ENCODE measurements at places on chromosomes 5 and 9.

GRCh38 chr5:82019342-82020138 lies 47.7 kb downstream of the ATG10 start:
- no peak for DNase-seq

DNA sequence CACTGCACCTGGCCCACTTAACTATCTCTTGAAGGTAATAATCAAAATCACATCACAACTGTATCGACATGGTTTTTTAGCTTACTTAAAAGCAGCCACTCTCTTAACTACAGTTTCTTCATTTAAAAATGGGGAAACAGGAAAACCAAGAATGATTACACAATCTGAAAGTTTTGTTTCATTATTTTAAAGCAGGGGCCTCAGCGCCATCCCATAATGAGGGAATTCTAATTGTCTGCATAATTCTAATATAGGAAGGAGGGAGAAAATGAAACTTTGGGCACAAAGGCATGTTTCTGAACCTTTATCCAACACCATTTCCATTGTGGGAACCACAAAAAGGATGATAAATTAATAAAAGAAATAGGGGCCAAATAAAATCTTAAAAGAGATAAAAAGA lies 7.6 kb downstream of the HACD4 start:
- no peak for DNase-seq

- DNase-seq = no peak
Measured at GRCh38 chr5:91296674-91297143, 86.4 kb downstream of the ARRDC3 start.

DNA sequence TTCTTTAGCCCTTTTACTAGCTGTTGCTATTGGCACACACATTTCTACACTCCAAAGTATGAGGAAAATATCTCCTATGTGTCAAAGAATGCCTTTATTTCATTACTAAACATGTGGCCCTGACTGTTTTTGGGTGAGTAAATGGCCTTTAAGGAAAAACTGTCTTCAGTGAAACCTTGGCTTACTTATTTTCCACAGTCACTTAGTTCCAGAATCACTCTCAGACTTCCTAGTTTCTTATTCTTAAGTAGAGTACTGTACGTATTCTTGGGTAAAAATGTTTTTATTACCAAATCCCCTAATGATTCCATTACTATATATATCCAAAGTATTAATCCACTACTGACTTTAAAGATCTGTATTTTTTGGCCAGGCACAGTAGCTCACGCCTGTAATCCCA lies 27.5 kb downstream of the ERP44 start:
- DNase-seq = no peak

DNA sequence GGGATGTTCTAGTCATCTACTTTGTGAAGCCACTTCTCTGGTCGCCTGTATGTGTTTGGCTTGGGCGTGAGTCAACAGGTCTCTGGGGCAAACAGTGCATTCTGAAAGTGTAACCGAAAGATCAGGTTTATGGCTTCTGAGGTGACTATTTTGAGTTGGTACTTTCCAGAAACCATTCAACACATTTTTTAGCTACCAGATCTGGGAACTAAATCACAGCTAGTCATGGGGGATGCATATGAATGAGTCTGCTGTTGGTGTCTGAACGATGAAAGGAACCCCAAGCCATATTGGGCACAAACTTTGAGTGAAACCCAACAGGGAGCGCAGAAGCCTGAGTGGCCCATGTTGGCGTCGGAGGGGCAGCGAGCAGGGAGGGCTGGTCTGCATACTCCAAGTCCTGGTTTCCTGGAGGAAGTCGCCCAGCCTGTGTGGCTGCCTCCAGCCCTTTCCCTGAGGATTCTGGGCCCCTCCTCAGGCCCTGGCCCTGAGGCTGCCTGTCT lies 35.3 kb downstream of the UBE2QL1 start:
- no peak for DNase-seq

GRCh38 chr5:146813346-146814157 lies 65.0 kb downstream of the PPP2R2B start:
- DNase-seq = no peak

GRCh38 chr5:85132269-85132668 lies 747.6 kb upstream of the EDIL3 start:
- DNase-seq = no peak

Measured in activated T-helper 1 cell treated with anti-CD3 and anti-CD28 coated beads, Interleukin-2, amount 50 U/mL, for 16 hours (primary cell).